ENCODE measurements at places on chromosomes 7 and 10.

DNA sequence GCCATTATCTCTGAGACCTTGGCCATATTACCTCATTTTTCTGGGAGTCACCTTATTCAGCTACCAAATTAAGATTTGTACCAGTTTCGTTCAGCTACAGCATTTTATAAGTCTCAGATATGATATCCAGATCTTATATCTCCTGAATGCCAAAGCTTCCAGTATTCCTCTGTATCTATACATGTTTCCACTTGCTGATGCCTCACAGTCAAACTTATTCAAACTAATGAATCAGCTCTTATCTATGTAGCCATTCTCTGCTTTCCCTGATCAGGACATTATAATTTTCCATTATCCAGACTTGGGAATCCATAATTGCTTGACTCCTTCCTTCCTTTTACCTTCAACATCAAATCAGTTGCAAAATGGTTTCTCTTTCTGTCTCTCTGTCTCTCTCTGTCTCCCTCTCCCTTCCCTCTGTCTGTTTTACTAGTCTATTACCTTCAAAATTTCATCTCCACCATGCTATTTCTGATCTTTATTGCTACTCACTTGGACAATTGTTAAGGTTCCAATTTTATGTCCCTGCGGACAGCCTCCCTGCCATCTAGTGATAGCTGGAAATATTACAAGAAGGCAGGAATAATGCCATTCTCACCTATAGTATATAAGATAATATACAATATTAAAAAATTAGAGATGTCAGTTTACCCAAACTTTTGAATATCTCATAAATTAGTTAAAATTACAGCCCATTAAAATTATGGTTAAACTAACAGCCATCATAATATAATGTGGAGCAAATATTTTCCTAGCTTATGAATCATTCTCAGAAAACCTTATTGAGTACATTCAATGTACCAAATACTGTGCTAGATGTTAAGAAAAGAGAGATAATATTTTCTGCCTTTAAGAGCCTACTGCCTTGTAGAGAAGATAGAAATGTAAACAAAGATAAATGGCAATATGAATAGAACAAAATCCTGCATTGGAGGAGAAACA, 89.8 kb downstream of the PCLO start:
- no peak for DNase-seq

DNA sequence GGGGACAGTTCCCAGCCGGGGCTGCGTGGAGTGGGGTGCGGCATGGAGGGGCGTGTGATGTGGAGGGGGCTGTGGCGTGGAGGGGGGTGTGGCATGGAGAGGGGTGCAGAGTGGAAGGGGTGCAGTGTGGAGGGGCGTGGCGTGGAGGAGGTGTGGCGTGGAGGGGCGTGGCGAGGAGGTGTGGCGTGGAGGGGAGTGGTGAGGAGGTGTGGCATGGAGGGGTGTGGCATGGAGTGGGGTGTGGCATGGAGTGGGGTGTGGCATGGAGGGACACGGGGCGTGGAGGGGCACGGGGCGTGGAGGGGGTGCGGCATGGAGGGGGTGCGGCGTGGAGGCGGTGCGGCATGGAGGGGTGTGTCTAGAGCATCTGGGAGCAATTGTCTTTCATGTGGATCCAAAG, 33.6 kb downstream of the NKX6-2 start:
- no peak for DNase-seq

GRCh38 chr7:55527307-55527706, 45.0 kb downstream of the VOPP1 start:
- no peak for DNase-seq

DNA sequence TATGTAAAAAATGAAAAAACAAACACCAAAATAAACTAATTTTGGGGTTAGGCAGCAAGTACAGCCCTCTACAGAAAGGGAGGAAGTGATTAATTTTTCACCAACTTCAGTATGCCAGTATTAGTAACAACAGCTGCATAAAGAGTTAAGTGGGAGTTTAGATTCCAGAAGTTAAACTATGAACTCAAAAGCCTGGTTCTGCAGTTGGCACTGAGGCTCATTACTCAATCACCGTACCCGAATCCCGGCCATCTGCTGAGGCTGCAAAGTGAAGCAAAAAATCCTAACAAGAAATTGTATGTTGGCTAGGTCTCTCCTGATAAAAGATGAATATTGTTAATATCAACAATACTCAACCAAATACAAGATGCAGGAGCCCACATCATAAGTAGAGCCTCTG, 4.0 kb downstream of the NUDT5 start:
- no peak for DNase-seq

All from cortex of kidney (tissue), 1 donor.